ENCODE measurements at places on chromosomes 1 and 21.

DNA sequence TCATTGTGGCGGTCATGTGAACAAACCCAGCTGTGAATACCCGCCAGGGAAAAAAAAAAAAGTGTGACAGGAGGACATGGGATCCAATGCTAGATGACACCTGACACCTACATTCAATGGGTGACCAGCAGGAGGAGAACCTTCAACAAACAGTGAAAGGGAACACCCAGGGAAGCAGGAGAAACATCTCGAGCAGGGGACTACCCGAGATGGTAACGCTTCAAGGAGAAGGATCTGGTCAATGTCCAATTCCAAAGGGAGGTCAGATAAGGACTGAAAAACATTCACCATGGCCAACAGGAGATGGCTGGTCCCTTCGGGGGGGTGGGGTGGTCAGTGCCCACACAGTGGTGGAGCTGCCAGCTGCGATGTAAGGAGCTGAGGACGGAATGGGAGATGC, 46.3 kb downstream of the PTPN14 start:
- no peak for DNase-seq

- DNase-seq, result no peak
Observed at GRCh38 chr1:77473690-77474089, 191.9 kb downstream of the AK5 start.

DNA sequence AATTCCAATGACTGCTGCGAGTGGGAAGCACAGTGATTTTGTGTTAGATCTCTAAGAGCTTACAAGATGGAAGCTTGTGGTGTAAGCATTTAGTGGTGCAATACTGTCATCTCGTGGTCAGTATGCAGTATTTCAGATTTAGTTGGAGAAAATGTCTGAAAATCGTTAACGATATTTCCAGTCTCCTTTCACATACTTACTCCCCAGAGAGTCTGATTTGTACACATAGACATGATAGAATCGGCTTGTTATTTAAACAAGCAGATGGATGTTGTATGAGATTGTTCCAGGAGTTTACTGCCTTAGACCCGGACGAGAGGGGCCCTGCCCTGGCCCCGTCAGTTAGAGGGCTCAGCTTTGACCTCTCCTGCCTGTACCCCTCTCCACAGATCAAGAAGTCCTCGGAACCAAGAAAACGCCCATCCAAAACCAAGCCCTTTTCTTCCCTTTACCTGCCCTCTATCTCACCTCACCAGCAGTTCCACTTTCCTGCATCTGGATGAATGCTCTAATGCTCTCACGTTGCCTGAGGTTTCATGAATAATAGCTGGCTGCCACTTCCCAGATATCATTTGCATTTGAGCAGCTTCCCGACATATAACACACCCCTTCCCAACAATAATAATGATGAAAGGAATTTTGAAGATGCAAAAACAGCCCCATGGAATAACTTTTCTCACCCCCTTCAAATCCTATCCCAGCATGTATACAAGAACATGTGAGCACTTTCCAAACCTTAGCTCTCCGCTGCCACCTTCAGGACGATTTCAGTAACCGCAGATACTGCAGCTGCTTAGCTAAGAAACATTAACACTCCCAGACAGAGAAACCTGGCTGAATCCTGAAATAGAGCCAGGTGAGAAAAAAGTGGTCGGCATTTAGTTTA, 247.3 kb downstream of the LTN1 start:
- peak; percentile 74 for DNase-seq

DNA sequence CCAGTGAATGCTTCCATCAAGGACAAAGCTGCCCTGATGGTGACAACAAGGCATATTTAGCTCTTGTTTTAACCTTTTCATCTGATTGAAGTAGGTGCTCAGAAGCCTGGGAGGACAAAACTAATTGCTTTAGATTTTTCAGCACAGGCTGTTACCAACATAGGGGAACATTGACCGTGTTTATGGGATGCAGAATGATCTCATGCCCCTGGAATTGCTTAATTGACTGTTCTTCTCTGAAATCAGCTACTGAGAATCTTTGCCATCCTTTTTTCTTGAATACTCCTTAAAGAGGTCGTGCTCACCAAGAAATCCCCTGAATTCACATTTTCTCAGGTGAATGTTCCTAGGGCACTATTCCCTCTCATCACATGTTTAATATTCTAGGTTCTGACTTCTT, 95.9 kb upstream of the CCDC190 start:
- no peak for DNase-seq

DNA sequence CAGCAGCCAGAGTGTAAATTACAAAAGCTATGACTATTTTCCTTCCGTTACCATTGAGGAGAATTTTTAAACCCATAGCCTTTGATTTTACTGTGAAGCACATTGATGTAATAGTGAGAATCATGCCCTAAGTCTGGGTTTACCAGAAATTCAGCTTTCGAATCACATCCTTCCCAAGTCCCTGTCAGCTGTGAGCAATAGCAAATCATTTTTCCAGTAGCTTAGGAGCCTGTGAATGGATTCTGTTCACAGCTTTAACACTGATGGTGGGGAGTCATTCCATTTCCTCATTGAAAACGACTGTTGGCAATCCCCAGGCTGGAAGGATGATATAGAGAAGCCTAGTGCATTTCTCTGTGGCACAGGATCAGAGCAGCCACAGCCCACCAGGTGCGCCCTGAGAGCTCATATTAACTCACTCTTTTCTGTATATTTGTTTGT, 82.2 kb upstream of the C1orf105 start:
- no peak for DNase-seq

GRCh38 chr21:15224346-15225086, 159.7 kb upstream of the NRIP1 start:
- no peak for DNase-seq

GRCh38 chr1:164188497-164188896, 370.5 kb upstream of the PBX1 start:
- DNase-seq, result no peak

GRCh38 chr1:109493227-109493626, 667 bp upstream of the CYB561D1 start:
- DNase-seq, result no peak

DNA sequence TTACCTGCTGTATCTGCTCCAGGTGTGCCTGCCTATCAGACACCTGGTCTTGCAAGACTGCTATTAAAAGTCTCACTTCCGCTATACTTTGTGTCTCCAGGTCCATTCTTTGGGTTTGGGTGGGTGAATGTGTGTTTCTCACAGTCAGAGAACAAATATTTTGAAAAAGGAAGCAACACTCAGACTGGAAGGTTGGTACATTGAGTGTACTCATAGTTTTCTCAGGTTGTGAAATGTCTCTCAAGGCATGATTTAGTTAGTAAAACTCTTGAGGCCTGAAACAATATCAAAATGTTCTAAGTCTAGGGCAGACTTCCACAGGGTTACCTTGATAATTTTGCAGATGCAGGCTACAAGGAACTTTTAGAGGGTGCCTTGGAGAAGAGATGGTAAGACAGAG, 429.9 kb upstream of the ZRANB2 start:
- no peak for DNase-seq

GRCh38 chr1:29601021-29601420, 364.7 kb downstream of the PTPRU start:
- DNase-seq, result no peak

DNA sequence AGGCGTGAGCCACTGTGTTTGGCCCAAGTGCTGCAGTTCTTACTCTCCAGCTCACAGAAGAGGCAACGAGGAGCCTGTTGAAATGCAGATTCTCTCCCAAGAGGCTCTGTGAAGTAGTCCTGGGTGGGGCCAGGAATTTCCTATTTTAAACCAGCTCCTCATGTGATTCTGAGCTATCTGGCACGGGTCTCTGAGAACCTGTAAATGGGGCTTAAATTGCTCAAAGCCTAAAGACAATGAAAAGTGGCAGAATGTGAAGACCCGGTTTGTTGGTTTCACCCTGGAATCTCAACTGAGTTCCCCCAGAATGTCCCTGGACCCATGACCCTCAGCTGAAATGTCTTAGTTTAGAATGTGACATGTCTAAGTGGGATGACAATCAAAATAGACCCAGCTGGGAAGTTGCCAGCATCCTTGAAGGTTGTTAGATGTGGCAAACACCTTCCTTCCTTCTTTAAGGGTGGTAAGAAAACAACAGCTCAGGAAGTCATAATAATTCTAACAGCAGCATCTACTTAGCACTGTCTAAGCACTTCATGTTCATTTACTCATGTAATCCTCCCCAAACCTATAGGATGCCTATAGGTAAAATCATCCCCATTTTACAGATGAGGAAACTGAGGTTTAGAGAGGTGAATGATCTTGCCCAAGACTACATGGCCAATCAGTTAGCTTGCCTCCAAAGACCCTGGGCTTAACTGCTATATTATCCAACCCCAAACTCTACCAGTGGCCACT, 20.9 kb upstream of the ATP5PO start:
- DNase-seq, result no peak

- DNase-seq, result no peak
Observed at GRCh38 chr1:228399531-228400236, 7.0 kb downstream of the TRIM11 start.

DNA sequence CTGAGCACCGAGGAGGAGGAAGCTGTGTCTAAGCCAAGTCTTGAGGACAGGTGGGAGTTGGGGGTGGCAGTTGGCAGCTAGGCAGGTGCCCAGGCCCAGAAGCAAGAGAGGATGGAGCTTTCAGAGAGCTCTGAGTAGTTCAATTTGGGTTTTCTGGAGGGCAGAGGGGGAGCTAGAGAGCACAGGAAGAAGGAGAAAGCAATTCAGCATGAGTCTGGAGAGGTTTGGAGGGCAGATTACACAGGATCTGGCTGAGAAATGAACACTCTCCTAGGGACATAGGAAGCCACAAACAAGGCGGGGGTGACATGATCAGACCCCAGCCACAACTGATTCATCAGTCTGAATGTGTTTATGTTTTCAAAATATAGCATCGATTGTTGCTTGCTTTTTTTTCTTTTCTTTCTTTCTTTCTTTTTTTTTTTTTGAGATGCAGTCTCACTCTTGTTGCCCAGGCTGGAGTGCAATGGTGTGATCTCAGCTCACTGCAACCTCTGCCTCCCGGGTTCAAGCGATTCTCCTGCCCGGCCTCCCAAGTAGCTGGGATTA, 23.8 kb downstream of the PTPRF start:
- DNase-seq, result no peak

GRCh38 chr1:232422898-232423297, 207.0 kb downstream of the SIPA1L2 start:
- no peak for DNase-seq

GRCh38 chr1:160400646-160401486, 502 bp downstream of the VANGL2 start:
- no peak for DNase-seq

DNA sequence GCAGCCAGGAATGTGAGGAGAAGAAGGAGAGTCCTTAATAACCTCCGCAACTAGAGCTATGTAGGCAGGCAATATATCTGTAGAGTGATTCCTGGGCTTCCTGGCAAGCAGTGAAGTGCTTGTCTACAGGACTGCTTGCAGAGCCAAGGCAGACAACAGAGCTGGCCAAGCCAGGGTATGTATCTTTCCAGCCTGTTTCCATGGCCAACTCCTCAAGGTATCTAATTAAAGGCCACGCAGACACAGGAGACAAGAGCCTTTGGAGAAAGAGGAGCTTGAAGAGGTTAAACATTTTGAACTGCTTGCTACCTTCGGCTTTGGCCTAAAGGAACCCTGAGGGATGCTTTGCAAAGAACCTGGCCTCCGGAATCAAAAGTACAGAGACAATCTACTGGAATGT, 137.4 kb downstream of the PIGK start:
- no peak for DNase-seq

DNA sequence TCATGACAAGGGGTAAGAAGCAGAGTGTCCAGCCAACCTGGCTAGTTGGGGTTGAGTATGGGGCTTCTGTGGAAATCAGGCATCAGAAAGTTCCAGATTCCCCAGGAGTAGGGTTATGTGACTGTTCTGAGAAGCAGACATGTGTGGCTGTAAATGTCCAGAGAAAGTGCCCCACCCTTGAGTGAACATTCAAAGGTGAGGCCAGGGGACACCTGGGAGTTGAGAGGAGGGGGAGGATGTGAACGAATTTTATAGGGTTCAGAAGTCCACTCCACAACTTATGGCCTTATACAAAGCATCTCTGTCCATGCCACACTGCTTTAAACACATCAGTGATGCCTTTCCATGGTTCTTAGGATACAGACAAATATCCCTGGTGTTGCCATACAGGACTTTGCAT, 133.3 kb downstream of the IGSF21 start:
- DNase-seq, result no peak

DNA sequence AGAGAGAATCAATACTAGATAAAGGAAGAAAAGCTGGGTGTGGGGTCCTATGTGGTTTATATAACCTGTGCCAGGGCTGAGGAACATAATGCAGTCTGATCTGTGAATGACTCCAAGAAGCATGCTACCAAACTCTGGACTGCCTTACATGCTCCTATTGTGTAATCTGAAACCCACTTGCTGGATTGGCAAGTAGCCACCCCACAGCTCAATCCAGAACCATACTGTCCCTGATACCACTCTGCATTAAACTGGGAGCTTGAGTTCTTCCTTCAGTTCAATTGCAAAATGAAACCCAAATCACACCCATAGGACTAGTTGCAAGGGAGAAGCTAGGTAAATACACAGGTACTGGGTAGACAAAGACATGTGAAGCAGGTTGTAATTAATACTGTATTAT, 115.4 kb upstream of the NEGR1 start:
- peak; percentile 3 for DNase-seq

DNA sequence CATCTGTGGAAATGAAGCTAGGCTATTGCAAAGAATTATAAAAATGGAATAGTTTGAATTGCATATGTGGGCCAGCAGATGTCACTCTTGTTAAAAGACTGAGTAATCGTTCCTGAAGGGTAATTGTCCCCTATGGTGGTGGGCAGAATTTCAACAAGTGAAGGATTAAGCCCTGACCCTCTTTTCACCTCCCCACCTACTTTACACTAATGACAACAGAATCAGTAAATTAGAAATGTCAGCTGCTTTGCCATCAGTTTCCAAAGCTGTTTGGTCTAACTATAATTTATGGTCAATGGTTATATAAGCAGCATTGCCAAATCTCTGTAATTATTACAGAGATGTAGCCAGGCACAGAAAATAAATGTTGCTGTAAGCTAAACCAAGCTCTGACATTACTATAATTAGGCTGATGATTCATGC, 898.6 kb downstream of the AMY1C start:
- DNase-seq, result peak; percentile 74

- DNase-seq, result no peak
Observed at GRCh38 chr1:16147156-16147926, 8.5 kb downstream of the EPHA2 start.

DNA sequence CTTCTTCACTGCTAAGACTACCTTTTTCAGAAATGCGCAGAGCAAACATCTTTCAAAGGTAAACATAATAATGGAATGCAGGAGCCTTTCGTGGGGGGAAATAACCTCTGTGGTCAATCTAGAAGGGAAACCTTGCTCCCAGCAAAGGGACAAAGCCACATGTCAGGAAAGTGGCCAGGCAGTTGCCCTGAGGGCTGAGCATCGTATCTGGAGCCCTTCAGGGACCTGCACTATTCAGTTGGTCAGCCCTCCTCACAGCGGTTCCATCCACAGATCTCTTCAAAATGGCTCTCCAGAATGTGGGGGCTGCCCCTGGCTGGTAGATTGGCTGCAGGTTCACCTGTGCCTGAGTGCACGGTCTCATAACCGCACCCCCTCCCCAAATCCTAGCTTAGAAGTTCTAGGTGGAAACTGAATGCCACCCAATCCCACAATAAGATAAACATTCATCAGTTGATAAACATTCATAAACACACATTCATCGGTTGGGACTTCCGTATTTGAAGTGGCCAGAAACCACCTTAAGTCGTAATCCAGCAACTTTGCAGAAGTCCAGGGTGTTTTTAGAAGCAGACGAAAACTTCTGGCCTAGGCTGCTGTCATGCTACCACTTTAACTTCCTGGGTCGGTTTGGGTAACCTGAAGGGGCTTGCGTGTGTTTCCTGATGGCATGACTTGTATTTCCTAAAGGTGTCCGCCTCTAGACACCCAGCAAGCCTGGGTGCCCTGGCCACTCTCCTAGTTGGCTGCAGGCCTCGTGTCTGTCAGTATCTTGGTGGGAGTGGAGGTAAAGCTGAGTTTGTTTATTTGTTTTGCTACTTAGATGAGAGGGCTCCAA, 50.5 kb downstream of the RASSF5 start:
- DNase-seq, result no peak
